HFFc6 (cell line): ENCODE measurements at places on chromosomes 3 and 15. TPM values are rescaled to one million over a fixed set of nuclear protein-coding genes. Genes with fewer than 3 reads are reported as not detected.

- no peak for DNase-seq
- H3K27me3 ChIP-seq = peaks cover 21% of the 10 kb centered on the region
- H3K4me3 ChIP-seq = no peak overlapping the region
- peaks cover 3% of the 10 kb centered on the region for H3K4me1 ChIP-seq
- no peaks in the 10 kb centered on the region for H3K36me3 ChIP-seq
- H3K27ac ChIP-seq = no peak overlapping the region
Measured at GRCh38 chr3:133673746-133674145, 12.0 kb upstream of the TOPBP1 start.

Gene GALNT15
- total RNA-seq = 6.2 to 7.4 TPM (median 6.3 TPM) in 3 replicates

Gene CRABP1
- not detected in 3 replicates for total RNA-seq

- no peaks in the 10 kb centered on the region for H3K4me1 ChIP-seq
- H3K36me3 ChIP-seq = peaks cover 3% of the 10 kb centered on the region; the same call in 1 of the 2 replicates
- no peak overlapping the region for H3K27ac ChIP-seq
- no peaks in the 10 kb centered on the region for H3K27me3 ChIP-seq
- no peak overlapping the region for H3K4me3 ChIP-seq
Measured at GRCh38 chr15:97009031-97009431, 678.5 kb downstream of the NR2F2 start.

- no peak for DNase-seq
- H3K4me1 ChIP-seq = no peaks in the 10 kb centered on the region
- H3K27me3 ChIP-seq = no peaks in the 10 kb centered on the region
- H3K27ac ChIP-seq = no peak overlapping the region
Measured at GRCh38 chr3:105096071-105096470, 270.6 kb upstream of the ALCAM start.

GRCh38 chr15:90599644-90600043, 69.9 kb downstream of the CRTC3 start:
- peaks cover 16% of the 10 kb centered on the region; the same call in 1 of the 2 replicates for H3K36me3 ChIP-seq
- no peak overlapping the region for H3K4me3 ChIP-seq
- H3K4me1 ChIP-seq = peaks cover 21% of the 10 kb centered on the region
- H3K27me3 ChIP-seq = peaks cover 2% of the 10 kb centered on the region; the same call in 1 of the 2 replicates
- H3K27ac ChIP-seq = no peak overlapping the region
- DNase-seq = no peak

Gene CD80
- total RNA-seq = not detected in 3 replicates

- peak overlapping the region; percentile 79 for H3K27ac ChIP-seq
- H3K36me3 ChIP-seq = peaks cover 56% of the 10 kb centered on the region
- 0 out of 2 replicates have a peak overlapping the region, but pooled peaks have one; percentile 20 for H3K4me3 ChIP-seq
- DNase-seq = peak; percentile 22
- H3K27me3 ChIP-seq = no peaks in the 10 kb centered on the region
Measured at GRCh38 chr3:138092023-138092422, 23.4 kb downstream of the DZIP1L start.

DNA sequence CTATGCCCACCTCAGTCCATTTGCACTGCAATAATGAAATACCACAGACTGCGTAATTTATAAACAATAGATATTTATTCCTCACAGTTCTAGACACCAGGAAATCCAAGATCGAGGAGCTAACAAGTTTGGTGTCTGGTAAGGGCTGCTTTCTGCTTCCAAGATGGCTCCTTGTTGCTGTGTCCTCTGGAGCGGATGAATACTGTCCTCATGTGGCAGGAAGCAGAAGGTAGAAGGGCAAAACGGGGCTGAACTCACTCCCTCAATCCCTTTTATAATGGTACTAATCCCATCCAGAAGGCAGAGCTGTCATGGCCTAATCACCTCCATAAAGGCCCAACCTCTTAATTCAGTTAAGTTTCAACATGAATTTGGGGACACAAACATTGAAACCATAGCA, 75.3 kb downstream of the P2RY1 start:
- no peaks in the 10 kb centered on the region for H3K4me1 ChIP-seq
- DNase-seq = no peak
- H3K36me3 ChIP-seq = no peaks in the 10 kb centered on the region
- H3K27ac ChIP-seq = no peak overlapping the region

DNA sequence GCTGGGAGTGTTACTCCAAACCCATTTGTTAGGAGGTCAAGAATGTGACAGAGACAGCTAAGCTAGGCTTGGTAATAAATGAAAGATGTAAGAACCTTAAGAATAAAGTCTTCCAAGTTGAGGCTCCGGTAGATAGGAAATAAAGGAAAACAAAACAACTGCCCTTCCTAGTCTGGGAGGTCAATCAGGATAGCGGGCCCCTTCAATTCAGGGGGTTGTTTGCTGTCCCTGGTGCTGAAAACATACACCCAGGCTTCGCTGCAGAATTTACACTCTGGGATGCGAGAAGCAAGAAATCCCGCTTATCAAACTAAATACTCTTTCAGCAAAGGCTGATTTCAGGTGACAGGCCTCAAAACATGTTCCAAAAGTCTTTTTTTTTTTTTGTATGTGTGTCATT, 393.4 kb downstream of the NTRK3 start:
- no peak overlapping the region for H3K4me3 ChIP-seq
- peaks cover 2% of the 10 kb centered on the region for H3K27me3 ChIP-seq
- no peaks in the 10 kb centered on the region for H3K36me3 ChIP-seq
- H3K4me1 ChIP-seq = no peaks in the 10 kb centered on the region
- H3K27ac ChIP-seq = no peak overlapping the region

Gene DPPA2
- not detected in 3 replicates for total RNA-seq

Gene PATL2
- total RNA-seq = 0.39 TPM in 1 of 3 replicates, not detected in the others

Gene SHC4
- total RNA-seq = 2.3 to 4.2 TPM (median 3.2 TPM) in 3 replicates

DNA sequence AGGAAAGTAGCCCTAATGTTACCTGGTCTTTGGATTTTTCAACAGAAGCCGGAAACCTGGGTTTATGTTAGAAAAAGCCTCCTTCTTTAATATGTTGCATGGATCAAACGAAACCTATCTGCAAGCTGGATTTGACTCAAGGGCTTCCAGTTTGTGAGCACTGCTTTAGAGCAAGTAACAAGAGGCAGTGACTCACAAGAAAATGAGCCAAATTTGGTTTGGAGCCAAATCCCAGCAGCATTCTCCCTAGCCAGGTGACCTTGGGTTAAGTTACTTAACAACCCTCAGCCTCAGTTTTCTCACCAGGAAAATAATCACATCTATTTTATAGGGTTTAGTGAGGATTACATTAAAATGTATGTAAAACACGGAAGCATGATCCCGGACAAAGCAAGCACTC, 215.2 kb upstream of the PRICKLE2 start:
- H3K4me3 ChIP-seq = no peak overlapping the region
- no peak overlapping the region for H3K27ac ChIP-seq
- no peaks in the 10 kb centered on the region for H3K36me3 ChIP-seq
- DNase-seq = peak; percentile 26
- peaks cover 13% of the 10 kb centered on the region for H3K27me3 ChIP-seq

DNA sequence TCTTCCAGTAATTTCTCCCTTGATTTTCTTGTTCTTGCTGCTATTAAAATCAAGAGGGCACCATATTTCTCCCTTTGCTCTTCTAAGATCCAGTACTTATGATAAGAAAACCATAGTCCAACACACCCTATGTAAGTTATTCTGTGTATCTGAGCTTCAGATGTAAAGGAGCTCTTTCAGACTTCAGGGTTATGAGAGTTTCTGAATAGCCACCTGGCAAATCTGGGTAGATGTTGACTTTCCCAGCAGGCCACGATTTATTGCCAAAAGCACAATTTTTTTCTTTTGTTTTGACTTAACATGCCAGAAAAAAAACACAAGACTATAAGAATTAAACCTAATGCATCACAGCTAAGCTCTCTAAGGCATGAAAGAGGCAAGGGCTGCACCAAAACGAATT, 1045.0 kb downstream of the FHIT start:
- DNase-seq = no peak
- no peaks in the 10 kb centered on the region for H3K36me3 ChIP-seq
- H3K4me3 ChIP-seq = no peak overlapping the region
- H3K4me1 ChIP-seq = no peaks in the 10 kb centered on the region
- no peaks in the 10 kb centered on the region for H3K27me3 ChIP-seq

DNA sequence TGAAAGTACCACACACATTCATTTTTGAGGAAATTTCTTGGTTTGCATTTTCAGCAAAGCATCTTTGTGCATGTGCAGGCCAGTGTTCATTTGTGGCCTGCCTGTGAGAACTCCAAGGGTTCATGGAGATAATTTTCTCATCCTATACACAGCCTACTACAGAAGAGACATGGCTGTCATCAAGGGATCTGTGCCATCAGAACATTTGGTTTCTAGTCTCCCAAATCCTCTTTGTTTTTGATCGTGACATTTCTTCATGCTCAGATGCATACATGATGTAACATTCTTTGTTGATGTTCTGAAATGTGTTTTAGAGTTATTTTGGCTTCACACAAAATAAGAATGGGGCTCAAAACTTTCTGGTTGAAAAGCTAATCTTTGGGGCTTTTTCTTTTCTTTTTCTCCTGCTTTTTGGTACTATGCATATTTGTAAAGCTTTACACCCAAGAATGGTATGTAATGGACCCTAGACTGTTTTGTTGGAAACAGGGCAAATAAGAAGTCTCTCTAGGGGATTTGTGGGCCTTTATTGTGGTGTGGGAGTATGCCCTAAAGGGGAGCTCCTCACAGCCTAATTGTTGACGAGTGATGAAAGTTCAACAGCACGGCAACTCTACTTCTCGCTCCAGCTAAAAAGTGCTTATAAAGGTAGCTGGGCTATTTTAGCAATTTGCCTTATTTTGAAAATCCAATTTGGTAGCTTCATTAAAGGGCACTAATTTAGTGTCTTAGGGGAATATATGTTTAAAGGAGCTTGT, 3.2 kb upstream of the ARPP21 start:
- H3K4me1 ChIP-seq = no peaks in the 10 kb centered on the region
- no peak overlapping the region for H3K27ac ChIP-seq
- no peak for DNase-seq
- H3K4me3 ChIP-seq = no peak overlapping the region

Gene CPA3
- total RNA-seq = 0.34 and 1.5 TPM in 2 replicates

DNA sequence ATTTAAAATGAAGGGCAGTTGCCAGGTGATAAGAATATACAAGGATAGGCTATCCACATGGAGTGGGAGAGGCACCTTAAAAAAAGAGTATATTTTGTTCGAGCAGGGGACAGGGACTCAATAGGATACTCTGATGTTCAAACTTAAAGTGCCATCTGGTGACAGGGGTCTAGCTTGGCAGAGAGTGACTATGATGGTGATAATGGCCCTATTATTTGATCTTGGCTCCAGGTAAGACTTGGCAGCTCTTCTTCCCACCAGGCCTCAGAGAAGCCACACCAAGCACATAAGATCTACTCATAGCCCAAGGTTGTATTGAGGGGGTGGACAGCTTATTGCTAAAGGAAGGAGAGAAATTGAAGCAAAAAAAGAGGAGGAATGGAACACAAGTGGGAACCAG, 109.0 kb upstream of the MANF start:
- no peaks in the 10 kb centered on the region for H3K36me3 ChIP-seq
- no peak overlapping the region for H3K27ac ChIP-seq
- no peak for DNase-seq
- H3K4me3 ChIP-seq = no peak overlapping the region

Gene ZBED2
- 0.07 to 0.22 TPM (median 0.12 TPM) in 3 replicates for total RNA-seq

- no peaks in the 10 kb centered on the region for H3K27me3 ChIP-seq
- H3K27ac ChIP-seq = no peak overlapping the region
- no peaks in the 10 kb centered on the region for H3K36me3 ChIP-seq
- H3K4me3 ChIP-seq = no peak overlapping the region
Measured at GRCh38 chr3:117545484-117545883, 835.9 kb downstream of the TUSC7 start.

DNA sequence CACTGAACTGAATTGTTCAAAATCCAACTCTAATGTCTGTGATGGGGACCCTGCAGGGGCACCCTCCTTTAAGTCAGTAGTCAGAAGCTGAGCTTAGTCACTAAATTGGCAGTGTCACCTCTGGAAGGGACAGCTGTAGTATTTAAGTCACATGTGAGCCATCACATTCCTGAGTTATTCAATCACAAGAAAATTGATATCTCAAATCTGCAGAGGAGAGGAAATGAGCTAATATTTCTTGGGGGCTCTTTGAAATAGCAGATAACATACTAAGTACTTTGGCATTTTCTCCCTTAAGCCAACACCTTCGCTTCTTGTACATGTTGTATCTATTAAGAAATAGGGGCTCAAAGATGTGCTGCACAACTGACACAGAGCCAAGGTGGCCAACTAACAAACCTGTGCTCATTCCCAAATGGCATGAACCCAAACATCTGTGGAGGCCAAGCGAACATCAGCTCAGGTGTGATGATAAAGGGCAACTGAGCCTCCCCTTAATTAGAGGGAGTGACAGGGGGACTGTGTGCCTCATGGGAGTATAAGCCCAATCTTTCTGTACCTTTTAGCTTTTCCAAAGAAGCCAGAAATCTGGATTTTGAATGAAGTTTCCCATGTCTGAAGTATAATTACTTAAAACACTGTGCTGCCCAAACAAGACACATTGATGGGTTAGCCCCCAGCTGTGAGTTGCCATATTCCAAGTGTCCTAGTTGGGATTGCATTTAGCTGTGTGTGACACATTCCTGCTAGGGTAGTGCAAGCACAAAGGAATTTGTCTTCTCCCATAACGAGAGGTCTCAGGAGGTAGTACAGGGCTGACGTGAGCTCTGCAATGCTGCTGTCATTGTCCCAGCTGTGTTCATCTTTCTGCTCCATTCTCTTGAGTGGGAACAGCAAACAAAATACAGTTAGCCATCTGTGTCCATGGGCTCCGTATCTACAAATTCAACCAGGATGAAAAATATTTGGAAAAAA, 63.3 kb downstream of the ABHD5 start:
- peaks cover 1% of the 10 kb centered on the region; the same call in 1 of the 2 replicates for H3K27me3 ChIP-seq
- H3K4me3 ChIP-seq = peak overlapping the region; percentile 60
- peaks cover 18% of the 10 kb centered on the region for H3K36me3 ChIP-seq

- H3K27ac ChIP-seq = no peak overlapping the region
- no peaks in the 10 kb centered on the region; the same call in 1 of the 2 replicates for H3K27me3 ChIP-seq
- H3K36me3 ChIP-seq = no peaks in the 10 kb centered on the region
- DNase-seq = no peak
- H3K4me1 ChIP-seq = peaks cover 38% of the 10 kb centered on the region
Measured at GRCh38 chr3:27352047-27352446, 17.1 kb downstream of the NEK10 start.

DNA sequence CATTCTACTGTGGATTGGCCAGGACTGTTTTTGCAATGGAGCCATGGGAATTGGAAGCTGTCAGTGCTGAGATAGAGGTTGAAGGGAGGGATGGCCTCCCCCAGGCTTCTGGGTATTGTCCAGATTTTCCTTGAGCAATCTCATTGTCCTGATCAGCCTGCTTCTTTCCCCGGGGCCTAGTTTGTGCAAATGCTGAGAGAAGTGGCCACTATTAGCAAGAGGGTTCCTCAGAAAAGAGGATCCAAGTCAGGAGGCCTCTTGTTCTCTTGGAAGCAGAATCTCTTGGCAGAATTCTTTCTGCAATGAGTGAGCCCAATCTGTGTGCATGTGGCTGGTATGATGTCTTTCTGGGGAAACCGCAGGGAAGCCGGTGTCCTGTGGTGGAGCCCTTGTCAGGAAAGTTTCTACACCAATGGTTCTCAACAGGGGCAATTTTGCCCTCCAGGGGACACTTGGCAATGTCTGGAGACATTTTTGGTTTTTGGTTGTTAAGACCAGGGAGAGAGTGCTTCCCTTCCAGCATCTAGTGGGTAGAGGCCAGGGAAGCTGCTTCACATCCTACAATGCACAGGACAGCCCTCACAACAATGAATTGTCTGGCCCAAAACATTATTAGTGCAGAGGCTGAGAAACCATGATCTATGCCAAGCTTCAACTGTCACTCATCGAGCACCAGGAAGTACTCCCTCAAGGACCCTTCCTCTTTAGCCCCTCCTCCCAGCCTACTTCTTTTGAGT, 2.0 kb downstream of the LIPC start:
- no peak overlapping the region for H3K27ac ChIP-seq
- H3K4me1 ChIP-seq = peaks cover 7% of the 10 kb centered on the region
- peaks cover 14% of the 10 kb centered on the region for H3K27me3 ChIP-seq
- no peak for DNase-seq
- no peak overlapping the region for H3K4me3 ChIP-seq
